CD4-positive, alpha-beta T cell treated with Interleukin-6 at 100 ng/mL for 8 hours (primary cell): ENCODE measurements at places on chromosomes 2 and 18.

DNA sequence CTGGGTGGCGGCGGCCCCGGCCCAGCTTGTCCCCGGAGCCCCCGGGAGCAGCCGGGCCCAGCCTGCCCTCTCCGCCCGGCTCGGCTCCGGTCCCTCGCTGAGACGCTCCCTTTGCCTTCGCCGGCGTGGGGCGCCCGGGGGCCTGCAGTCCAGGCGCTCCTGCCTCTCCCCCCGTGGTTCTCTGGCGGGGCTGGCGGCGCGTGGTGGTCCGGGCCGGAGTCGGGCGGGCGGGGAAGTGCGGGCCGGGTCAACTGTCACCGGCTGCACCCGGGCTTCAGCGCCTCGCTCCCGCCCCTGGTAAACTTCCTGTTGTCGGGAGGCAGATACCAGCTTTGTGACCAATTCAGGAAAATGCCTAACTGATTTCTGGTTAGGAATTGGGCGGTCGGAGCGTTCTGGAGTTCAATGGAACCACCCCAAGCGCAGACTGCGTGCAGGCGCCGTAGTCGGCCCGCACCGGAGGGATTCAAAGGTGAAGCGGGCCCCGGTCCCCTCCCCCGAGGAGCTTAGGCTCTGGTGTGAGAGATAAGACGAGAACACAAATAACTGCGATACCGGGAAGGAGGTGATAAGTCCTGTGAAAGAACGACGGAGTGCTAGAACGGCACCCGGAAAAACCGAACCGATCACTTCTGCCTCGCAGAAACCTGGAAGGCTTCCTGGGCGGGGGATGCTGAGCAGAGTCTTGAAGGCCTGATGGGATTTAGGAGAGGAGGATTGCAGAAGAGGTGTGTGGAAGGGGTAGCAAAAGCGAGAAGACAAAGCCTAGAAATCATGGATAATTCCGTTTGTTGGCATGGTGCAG lies 891 bp downstream of the CAB39 start:
- DNase-seq: peak; percentile 24

GRCh38 chr2:115568643-115569042 lies 1126.2 kb downstream of the DPP10 start:
- no peak for DNase-seq

GRCh38 chr2:126704434-126705160 lies 48.6 kb downstream of the GYPC start:
- DNase-seq: no peak

GRCh38 chr2:31108561-31109286 lies 29.5 kb downstream of the GALNT14 start:
- DNase-seq: no peak

GRCh38 chr2:43877782-43878464 lies 39.2 kb downstream of the ABCG8 start:
- DNase-seq: peak; percentile 40

DNA sequence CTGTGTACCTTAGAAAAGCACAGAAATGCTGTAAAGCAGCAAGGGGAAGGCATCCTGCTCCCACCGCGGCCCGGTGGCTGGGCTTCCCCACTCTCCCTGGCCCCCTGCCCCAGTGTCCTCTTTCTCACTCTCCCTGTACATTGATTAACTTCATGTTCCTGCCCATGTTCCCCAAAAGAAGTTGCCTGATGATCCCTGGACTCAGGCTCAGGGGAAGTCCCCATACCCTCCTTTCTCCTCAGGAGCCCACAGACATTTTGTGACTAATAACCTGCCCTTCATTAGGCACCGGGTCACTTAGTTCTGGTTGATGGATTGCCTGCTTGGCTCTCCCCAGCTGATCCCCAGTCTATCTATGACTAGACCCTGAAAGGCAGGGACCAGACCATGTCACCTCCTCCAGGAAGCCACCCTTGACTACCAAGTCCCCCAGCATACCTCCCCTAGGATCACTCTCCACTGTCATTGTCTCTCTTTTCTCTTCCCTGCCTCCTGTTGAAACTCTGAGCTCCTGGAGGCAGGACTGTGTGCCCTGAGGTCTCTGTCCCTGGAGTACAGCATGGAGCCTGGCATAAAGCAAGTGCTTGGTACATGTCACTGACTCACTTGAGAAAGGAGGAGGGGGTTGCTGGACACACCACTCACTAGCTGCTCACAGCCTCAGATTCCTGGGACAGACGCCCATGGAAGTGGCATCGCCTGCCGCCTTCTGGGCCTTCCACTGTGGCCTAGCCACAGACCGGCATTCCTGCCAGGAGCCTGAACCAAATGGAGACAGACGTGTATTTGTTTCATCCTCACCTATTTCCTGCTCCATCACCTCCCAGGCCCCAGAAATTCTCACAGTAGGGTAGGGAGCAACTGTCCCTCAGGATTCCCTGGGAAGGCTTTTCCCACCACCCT lies 13.5 kb downstream of the MALL start:
- DNase-seq: no peak

GRCh38 chr2:39373181-39373802 lies 63.8 kb downstream of the MAP4K3 start:
- no peak for DNase-seq

- no peak for DNase-seq
Measured at GRCh38 chr18:77550625-77551024, 301.0 kb downstream of the GALR1 start.

GRCh38 chr2:108634576-108635160 lies 84.6 kb upstream of the RANBP2 start:
- no peak for DNase-seq

GRCh38 chr2:113842919-113843736 lies 46.8 kb upstream of the ACTR3 start:
- DNase-seq: no peak

DNA sequence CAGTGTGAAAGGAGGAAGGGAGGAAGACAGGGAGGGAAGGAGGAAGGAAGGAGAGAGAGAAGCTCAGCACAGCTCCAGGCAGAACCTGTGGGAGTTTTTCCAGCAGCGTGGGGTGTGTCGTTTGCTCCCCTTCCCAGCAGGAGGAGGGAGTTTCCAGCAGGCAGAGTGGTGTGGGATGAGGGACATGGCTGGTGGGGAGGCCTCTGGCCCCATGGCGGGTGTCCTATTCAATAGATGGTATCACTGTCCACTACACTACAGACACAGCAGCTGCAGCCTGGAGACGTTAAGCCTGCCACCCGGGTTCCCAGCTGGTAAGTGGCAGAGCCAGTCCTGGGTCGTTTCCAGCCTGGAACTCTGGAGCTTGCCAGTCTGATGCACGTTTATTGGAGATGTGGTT lies 44.7 kb downstream of the GLI2 start:
- no peak for DNase-seq
